ENCODE measurements at places on chromosomes 11 and 22. TPM values are rescaled to one million over a fixed set of nuclear protein-coding genes. Genes with fewer than 3 reads are reported as not detected.

- H3K27me3 ChIP-seq = peaks cover 54% of the 10 kb centered on the region
- H3K36me3 ChIP-seq = no peaks in the 10 kb centered on the region
- no peak for DNase-seq
Measured at GRCh38 chr22:24736526-24737053, 37.9 kb downstream of the PIWIL3 start.

- H3K27ac ChIP-seq = no peak overlapping the region
- no peak overlapping the region for H3K4me3 ChIP-seq
- H3K4me1 ChIP-seq = peaks cover 19% of the 10 kb centered on the region
- H3K27me3 ChIP-seq = no peaks in the 10 kb centered on the region
- H3K36me3 ChIP-seq = peaks cover 8% of the 10 kb centered on the region
- DNase-seq = no peak
Measured at GRCh38 chr22:26692215-26692614, 34.8 kb downstream of the MIAT start.

- DNase-seq = no peak
- H3K27me3 ChIP-seq = peaks cover 13% of the 10 kb centered on the region
- H3K27ac ChIP-seq = no peak overlapping the region
- H3K4me1 ChIP-seq = no peaks in the 10 kb centered on the region
- H3K36me3 ChIP-seq = no peaks in the 10 kb centered on the region
Measured at GRCh38 chr11:1150116-1150515, 7.6 kb upstream of the MUC5AC start.

DNA sequence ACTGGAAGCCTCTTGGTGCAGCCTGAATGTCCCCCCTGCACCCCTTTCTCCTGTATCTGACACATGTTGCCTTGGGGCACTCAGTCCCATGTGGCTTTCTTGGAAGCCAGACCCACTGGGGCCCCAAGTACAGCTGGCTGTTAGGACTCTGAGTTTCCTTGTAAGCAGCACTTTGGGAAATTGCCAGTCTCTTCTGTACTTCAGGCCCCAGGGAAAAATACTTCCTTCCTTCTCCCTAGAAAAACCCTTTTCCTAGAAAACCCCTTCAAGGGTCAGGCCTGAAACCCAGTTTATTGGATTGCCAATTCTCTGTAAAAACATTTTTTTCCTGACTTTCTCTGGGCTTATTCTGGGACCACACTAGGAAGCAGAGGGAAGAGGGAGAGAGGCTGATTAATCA, 360.3 kb downstream of the TENM4 start:
- no peak for DNase-seq
- H3K4me3 ChIP-seq = no peak overlapping the region
- no peaks in the 10 kb centered on the region for H3K27me3 ChIP-seq

The ISX gene
- total RNA-seq = not detected

DNA sequence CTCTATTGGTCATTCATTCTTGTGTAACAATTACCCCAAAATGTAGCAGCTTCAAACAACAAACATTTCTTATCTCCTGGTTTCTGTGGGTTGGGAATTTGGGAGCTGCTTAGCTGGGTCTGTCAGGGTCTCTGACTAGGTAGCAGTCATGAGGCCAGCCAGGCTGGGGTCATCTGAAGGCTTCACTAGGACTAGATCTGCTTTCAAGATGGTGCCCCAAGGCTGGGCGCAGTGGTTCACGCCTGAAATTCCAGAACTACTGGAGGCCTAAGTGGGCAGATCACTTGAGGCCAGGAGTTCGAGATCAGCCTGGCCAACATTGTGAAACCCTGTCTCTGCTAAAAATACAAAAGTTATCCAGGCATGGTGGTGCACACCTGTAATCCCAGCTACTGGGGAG, 13.1 kb upstream of the SPDYC start:
- peaks cover 9% of the 10 kb centered on the region for H3K27me3 ChIP-seq
- H3K4me3 ChIP-seq = no peak overlapping the region
- H3K27ac ChIP-seq = no peak overlapping the region
- no peak for DNase-seq
- no peaks in the 10 kb centered on the region for H3K36me3 ChIP-seq

The RIMBP3C gene
- total RNA-seq = 1.4 TPM

DNA sequence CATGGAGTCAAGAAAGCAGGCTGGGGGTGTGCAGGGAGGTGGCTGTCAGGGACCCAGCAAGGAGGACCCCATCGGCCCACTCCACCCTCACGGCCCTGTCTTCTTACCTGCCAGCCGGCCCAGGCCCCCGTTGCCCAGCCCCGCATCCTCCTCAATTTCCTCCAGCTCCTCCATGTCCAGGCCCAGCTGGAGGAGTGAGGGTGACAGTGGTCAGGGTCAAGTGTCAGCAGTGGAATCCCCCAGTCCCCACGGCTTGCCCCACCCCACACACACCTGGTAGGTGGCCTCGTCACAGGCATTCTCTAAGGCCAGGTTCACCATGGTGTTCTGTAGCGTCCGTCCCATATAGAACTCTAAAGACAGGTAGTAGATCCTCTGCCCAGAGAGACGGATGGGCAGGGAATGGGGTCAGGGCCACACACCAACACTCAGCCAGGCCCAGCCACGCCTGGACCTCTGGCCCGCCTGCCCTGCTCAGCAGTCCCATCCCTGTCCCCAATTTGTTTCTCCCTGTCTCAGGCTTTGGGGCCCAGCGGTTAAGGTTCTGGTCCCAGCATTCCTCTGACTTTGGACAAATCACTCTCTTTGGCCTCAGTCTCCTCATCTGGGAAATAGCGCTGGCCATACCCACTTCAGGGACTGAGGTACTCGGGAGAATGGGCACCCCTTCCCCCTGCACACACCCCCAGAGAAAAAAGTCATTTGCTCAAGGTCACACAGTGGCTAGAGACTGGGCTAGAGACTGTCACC, 1.3 kb downstream of the PYGM start:
- H3K36me3 ChIP-seq = peaks cover 6% of the 10 kb centered on the region
- H3K27ac ChIP-seq = peak overlapping the region; percentile 14
- H3K4me3 ChIP-seq = no peak overlapping the region
- H3K4me1 ChIP-seq = peaks cover 39% of the 10 kb centered on the region
- DNase-seq = no peak

GRCh38 chr11:133156986-133157745, 375.1 kb downstream of the OPCML start:
- H3K27me3 ChIP-seq = peaks cover 11% of the 10 kb centered on the region
- DNase-seq = no peak
- H3K27ac ChIP-seq = no peak overlapping the region
- H3K36me3 ChIP-seq = no peaks in the 10 kb centered on the region
